T-helper 2 cell (primary cell): ENCODE measurements at places on chromosomes 2 and 18.
A peak's percentile ranks its signal among the peaks of the same experiment; 100 is the strongest.

GRCh38 chr2:182186132-182186735, 200.6 kb downstream of the PPP1R1C start:
- DNase-seq = no peak

DNA sequence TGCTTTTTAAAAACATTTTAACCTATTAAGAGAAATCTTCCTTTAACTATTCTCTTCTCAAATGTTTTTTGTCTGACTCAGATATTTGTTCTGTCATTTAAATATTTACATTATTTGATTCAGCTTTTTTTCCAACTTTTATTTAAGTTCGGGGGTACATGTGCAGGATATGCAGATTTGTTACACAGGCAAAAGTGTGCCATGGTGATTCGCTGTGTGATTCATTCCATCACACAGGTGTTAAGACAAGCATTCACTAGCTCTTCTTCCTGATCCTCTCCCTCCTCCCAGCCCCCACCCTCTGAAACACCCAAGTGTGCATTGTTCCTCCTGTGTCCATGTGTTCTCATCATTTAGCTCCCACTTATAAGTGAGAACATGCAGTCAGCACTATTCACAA, 19.4 kb downstream of the SP100 start:
- no peak for DNase-seq

GRCh38 chr2:1503471-1504310, 90.4 kb downstream of the TPO start:
- no peak for DNase-seq

DNA sequence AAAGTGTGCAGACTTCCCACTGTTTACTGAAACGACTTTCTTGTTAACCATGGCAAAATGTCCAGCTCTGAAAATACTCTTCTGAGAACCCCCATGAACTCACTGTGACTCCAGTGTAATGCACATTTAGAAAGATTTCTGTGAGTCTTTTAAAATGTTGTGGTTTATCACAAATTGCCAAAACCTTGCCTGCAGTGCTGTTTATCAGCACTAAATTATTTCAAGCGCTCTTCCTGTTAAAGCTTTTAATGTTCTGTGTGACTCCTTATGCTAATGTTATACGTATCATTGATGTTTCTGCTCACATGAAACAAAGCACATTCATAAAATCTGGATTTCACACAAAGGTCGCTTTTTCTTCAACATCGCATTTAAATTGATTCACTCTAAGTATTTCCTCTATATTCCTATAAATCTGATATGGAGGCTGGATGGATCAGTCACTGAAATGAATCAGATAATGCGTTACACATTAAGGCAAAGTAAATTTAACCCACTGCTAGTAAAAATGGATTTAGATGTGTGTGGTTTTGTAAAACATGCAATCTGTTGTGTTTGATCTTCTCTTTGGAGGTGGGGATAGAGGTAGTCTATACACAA, 521.2 kb downstream of the NYAP2 start:
- no peak for DNase-seq

DNA sequence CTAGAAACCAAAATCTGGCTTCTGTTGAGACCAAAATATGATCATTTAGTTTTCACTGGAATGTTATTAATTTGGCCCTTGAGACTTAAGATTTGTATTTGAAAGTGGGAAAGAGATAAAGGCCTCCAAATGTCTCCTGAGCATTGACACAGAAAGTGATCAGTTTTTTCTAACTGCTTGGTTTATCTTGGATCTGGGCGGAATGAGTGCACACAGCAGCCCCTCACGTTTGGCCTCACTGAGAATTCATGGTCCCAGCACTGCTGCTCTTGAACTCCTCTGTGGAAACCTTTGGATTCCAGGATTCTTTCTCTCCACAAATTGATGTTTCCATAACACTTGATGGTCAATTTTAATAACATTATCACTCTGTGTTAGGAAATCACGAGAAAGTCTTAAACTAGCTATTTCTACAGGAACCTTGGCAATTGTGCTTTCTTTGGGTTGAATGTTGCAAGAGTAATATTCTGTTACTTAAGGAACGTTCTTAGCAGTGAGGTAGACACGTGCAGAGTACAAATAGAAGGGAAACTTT, 180.3 kb upstream of the BCL2L11 start:
- no peak for DNase-seq

- DNase-seq = no peak
Measured at GRCh38 chr2:121099329-121100290, 185.4 kb downstream of the TFCP2L1 start.

DNA sequence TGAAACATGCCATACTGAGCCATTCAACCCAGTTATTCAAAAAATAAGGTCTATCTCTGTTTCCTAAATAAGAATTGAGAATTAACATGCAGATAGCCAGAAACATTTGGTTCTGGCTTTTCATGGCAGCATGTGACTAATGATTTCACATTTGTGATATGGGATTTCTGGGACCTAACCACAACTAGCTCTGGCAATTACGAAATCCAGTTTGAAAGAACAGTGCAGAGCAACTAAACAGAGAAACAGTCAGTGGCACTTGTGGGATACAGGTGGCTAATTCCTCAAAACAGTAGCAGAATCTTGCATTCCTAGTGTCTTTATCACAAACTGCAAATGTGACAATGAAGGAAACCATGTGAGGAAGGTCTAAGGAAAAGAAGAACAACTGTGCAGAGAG, 637.8 kb upstream of the CHAC2 start:
- DNase-seq = no peak

DNA sequence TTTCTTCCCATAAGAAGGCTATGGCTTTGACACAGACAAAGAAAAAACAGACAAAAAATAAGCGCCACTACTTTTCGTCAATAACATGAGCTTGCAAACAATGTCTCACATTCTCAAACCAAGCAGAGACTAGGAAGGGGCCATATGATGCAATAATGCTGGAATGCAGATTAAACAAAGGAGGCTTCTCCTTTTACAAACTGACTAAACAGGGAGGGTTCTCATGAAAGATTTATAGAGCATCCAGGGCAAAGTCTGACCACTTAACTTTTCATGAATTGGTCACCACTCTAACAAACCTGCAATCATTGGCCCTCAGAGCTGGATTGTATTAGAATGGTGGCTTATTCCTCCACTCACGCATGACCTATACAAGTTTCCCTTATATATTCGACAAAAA, 663.3 kb upstream of the CHAC2 start:
- DNase-seq = no peak

- no peak for DNase-seq
Measured at GRCh38 chr2:138081225-138082073, 117.2 kb downstream of the HNMT start.

DNA sequence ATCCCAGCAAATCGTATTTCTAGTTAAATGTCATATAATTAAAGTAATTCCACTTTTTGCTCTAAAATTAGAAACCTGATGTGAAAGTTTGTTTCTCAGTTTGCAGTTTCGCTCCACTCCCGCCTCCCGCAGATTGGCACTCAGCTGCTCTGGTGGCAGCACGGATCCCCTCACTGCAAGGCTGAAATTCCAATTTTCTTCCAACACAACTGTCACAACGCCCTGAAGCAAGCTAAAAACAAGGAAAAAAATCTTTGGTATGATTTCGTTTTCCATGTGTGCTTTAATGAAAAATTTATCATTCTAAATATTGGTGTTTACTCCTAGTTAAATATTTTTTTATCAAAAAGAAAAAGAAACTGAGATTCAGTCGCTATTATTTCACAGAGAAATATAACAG, 38.5 kb downstream of the FTCDNL1 start:
- no peak for DNase-seq

- no peak for DNase-seq
Measured at GRCh38 chr18:36719630-36720029, 109.2 kb downstream of the TPGS2 start.

GRCh38 chr2:158914731-158915130, 53.7 kb upstream of the TANC1 start:
- DNase-seq = no peak

DNA sequence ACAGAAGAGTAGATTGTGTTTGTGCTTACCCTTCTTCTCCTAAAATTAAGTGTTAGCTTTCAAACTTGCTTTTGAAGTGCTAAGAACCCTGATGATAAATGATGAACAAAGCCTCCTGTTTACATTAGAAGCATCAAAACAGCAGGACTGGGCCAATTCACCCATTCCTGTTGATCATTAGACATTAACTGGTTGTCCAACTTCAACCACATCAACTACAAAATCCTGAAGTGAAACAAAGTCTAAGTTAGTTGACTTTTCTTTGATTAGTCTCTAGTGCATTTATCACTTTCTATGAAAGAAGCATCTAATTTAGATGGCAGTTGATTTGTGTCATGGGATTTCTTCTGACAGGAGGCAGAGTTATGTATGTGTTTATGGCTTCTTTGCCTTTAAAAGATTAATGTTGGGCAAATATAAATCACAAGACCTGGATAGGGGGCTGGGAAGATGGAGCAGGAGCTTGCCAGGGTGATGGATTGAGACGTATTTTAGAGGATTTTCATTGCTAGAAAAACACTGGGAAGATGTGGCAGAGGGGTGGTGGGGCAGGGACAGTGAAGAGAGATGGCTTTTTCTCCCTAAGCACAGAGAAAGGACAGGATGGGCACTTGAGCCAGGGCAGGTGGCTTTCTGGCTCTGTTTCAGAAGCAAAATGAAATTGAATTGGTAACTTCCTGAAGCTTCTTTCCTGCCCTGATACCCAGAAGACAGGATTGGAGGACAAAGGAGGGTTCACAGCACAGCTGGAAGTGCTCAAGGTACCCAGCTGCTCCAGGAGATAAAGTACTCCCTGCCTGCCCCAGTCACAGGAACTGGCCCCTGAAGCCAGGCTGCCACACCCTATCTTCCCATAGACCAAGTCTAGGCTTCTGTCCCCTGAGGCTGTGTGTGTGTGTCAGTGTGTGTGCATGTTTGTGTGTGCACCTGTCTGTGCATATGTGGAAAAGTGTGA, 20.5 kb downstream of the GYPC start:
- DNase-seq = no peak

DNA sequence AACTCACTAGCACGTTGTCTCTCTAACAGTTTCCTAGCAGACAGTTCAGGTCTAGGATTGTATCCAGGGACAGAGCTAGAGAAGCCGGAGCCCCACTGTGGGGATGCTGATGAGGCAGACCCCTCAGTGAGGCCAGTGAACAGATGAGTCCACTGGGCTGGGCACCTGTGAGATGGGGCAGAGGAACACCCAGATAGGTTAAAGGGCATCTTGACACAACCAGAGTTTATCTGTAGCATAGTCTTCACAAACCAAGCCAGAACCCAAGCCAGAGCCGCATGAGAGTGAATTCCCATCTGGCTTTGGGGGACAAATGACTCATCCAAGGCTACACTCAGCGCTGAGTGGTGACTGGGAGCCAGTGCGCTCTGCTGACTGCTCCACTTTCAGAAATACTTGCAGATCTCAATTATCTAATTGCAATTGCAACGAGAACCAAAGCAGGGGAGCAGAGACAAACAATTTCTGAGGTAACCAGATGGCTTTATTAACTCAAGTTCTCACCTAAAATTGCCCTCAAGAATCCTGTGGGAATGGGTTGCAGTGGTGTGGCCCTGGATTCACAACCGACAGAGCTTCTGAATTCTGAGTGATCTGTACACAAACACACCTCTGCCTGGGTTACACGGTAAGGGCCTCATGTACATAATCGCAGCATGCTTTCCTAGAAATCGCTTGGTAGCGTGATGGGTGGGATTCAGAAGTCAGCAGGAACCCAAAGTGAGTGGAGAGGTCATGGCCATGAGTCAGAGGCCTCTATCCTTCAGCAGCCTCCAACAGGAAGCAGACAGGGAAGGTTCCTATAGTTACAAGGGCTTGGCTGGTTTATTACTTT, 48.7 kb upstream of the MSH2 start:
- DNase-seq = no peak

GRCh38 chr2:238434846-238435751, 8.4 kb downstream of the ASB1 start:
- no peak for DNase-seq

- peak; percentile 52 for DNase-seq
Measured at GRCh38 chr2:48508461-48509124, 21.4 kb upstream of the STON1 start.

DNA sequence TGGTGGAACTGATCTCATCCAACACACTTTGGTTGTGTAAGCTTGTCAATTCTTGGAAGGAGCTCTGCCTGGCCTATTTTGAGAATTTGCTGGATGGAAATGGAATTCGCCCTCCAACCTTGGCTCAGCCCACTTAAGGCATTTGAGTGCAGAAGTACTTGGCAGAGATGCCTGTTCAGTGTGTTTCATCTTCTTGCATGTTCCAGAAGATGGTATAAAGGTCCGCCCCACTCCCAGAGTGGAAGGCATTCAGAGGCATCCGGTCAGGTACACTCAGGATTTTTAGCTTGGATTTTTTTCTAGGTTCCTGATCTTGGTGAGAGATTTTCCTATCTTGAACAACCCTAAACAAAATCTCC, 61.3 kb upstream of the TXNDC2 start:
- no peak for DNase-seq

DNA sequence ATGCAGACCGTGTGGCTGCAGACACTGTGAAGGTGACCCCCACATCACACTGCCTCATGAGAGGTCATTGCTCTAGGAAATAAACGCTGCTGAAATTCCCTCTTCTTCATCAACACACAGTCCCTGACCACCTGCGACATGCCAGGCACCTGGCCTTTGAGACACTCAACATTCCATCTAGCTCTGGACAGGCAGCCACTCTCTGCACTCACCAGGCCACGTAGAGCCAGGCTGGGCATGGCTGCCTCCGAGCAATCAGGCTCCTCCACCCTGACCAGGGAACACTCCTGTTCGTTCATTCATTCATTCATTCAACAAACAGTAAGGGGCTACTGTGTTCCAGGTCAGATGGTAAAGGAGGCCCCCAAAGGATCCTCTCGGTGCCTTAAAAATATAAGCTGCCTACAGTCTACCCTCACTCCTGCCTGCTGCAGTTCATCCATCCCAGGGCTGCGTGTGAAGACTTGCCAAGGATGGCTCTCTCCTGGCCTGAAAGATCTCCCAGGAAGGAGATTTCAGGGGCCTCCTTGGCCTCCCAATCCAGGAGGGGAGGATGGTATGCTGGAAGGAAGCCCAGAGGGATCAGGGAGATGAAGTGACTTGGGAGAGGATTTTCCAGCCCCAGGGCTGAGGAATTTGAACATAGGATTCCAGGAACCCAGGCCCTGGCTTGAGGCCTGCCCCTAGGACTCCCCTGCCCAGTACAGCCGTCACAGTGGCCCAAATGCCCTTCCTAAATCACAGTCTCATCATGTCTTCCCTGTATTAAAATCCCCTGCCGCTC, 66.7 kb downstream of the TNS1 start:
- no peak for DNase-seq

DNA sequence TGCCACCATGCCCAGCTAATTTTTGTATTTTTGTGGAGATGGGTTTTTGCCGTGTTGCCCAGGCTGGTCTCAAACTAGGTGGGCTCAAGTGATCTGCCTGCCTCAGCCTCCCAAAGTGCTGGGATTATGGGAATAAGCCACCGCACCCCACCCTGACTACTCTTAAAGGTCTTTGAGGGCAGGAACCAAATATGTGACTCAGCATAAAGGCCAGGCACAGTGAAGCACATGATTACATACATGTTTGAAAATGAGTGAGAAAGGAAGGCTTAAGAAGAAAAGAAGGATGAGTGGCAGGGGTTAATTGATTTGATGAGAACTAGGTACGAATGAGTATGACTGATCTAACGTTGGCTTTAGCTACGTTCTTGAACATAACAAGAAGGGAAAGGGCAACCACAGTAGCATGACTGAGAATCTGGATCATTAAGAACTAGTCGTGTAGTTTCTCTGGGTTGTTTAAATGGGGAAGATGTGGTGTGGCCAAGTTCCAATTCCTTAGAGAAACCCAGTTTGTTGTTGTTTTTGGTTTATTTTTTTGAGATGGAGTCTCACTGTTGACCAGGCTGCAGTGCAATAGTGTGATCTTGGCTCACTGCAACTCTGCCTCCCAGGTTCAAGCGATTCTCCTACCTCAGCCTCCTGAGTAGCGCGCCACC, 6.8 kb downstream of the RESP18 start:
- no peak for DNase-seq
